Fibroblast of skin of left biceps (primary cell): ENCODE measurements at places on chromosomes 5 and 9.

DNA sequence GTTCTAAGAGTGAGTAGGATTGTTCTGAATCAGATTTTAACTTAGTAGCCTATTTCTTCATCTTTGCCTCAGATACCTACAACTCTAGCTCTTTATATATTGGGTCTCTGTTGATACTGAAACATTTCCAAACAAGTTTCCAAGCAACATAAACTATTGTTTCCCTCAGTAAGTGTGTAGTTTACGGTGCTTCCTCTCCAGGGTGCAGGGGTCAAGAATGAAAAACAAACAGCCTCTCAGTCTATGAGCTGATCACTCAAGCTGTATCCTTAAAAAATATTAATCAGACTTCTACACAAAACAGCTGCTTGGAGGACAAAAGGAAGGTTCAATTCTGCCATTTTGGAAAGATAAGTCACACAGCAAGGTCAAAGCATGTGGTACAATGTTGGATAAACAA lies 75.0 kb downstream of the ADAMTS12 start:
- DNase-seq: no peak

DNA sequence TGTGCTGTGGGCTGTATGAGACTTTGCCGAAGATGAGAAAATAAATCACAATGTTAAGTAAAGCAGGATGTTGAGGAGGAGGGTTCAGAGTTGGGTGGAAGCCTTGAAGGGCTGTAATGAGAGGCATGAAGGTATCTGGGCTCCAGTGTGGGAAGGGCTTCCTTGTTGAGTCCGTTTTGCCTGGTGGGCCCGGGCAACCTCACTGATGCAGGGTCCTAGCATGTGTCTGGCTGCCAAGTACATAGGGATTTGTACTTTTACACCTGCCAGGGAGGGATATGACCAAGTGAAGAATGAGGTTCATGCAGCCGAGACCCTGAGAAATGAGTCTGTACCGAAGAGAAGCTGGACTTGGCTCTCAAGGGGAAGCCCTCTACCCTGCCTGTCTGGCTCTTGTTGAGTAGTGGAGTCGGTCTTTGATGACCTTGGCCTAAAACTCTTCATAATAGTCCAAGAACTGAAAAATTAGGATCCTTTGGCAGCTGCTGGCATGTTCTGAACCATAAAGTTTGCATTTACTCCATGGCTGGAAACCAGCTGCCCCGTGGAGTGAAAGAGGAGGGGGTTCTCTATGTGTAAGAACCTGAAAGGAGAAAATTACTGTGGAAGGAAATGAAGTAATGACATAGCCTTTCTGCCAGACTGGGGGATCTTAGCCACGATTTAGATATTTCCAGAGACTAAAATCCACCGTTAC lies 59.0 kb upstream of the DPYSL3 start:
- DNase-seq: no peak

- DNase-seq: peak; percentile 44
These were observed 144.4 kb downstream of the SLC12A2 start for GRCh38 chr5:128228008-128228407.

GRCh38 chr9:126668058-126668457 lies 54.3 kb downstream of the LMX1B start:
- DNase-seq: no peak

GRCh38 chr5:33072726-33073125 lies 361.6 kb downstream of the NPR3 start:
- DNase-seq: no peak

DNA sequence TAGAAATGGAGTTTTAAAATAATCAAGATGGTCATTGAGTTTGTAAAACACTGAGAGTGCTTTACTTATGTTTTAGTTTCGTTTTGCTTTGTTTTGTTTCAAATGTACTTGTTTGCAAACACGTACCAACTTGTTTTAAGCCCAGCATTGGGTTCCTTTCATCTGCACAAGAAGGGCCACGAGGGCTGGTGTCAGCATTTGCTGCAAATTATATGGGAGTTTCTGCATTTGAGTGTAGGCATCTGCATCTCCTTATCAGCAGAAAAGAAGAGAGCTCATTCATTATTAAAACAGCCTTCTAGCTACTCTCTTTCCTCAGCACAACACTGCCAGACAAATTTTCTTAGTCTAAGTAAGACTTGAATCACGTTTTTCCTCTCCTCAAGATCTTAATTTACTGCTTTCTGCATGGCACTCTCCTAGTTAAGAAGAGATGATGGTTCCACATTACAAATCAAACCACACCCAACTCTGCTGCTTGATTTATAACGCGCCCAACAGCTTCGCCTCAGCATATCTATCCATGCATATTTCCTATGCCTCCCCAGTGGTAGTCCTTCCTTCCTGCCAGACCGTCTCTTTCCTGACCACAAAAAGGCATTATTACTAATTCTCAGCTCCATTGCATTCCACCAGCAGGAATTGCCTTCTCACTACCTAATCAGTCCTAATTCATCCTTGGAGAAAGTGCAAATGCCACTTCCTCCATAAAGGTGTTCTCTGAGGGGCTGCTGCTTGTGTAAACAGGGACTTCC lies 95.2 kb upstream of the CAST start:
- DNase-seq: peak; percentile 77

GRCh38 chr5:169003721-169004541 lies 297.0 kb downstream of the SLIT3 start:
- no peak for DNase-seq

- DNase-seq: no peak
These were observed 17.3 kb downstream of the ATPSCKMT start for GRCh38 chr5:10232386-10232785.

DNA sequence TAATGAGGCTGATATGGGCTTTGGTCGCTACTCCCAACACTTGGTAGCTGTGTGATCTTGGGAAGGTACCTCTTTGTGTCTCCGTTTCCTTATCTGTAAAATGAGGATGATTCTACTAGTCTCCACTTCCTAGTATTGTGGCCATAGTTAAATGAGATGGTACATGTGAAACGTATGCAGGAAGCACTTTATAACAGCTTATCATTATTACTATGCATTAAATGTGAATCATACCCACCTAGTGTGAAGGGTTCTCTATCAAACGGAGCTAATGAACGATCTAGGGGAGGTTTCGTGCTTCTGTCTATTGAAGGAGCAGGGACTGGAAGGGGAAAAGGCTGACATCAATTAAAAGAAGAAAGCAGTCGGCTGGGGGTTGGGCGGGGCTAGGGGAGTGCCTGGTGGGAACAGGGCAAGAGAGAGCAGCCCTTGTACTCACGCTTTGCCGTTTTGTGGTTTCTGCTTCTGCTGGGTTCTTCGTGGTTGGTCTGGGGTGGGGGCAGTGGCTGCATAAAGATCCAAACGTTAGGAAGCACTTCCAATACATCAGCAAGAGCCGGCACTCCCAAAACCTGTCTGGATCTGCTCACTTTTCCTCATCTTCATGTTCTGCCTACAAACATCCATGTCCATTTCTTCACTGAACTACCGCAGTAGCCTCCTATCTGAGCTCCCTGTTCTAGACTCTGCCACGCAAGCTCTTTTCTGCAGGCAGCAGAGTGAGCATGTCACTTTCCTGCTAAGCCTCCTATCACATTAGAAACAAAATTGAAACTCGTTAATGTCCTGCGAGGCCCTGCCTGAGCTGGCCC lies 30.8 kb downstream of the LCP2 start:
- DNase-seq: no peak

GRCh38 chr5:97635553-97635952 lies 452.5 kb upstream of the RIOK2 start:
- no peak for DNase-seq

DNA sequence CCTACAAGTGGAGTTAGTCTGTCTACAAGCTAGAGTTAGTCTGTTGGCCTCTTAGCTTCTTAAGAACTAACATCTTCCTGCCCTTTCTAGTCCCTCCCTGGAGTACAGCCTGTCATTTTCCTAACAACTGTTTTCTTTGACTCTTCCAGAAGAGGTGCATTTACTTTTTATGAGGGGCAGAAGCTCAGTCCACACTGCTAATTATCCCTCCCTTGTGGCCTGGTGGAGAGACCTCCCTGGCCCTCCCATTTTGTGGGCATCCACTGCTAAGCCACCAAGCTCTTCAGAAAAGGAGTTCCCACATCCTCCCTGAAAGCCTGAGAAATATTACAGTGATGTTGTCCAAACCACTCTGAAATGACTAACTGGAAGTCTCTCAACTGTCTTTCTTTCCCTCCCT lies 8.0 kb downstream of the MAP1B start:
- no peak for DNase-seq
